ENCODE measurements at places on chromosomes 7 and 10.

DNA sequence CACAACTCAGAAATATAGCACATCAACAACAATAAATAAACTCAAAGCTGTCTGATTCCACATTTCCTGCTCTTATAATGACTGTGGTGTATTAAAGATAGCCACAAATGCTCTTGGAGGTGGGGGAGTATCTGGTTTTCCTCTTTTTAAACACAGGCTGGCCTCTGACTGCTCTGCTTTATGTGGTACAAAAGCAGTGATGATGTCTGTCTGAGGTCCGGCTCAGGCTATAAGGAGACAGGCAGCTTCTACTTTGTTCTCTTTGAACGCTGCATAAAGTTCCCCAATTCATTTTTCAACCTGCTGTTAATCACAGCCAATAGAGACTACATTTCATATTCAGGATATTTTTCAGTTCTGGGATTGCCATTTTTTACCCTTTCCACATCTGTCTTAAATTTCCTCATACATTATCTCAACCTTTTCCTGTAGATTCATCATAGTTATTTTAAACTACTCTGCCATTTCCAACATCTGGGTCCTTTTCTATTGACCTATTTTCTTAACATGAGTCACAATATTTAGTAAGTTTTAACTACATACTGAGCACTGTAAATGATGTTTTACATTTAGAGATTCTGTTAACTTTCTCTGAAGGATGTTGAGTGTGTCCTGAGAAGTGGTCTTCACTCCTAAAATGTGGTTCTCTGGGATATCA lies 64.9 kb downstream of the CRPPA start:
- no peak for DNase-seq

GRCh38 chr7:39700165-39700564 lies 76.8 kb downstream of the RALA start:
- no peak for DNase-seq

GRCh38 chr10:4606856-4607636 lies 219.0 kb upstream of the AKR1E2 start:
- no peak for DNase-seq

DNA sequence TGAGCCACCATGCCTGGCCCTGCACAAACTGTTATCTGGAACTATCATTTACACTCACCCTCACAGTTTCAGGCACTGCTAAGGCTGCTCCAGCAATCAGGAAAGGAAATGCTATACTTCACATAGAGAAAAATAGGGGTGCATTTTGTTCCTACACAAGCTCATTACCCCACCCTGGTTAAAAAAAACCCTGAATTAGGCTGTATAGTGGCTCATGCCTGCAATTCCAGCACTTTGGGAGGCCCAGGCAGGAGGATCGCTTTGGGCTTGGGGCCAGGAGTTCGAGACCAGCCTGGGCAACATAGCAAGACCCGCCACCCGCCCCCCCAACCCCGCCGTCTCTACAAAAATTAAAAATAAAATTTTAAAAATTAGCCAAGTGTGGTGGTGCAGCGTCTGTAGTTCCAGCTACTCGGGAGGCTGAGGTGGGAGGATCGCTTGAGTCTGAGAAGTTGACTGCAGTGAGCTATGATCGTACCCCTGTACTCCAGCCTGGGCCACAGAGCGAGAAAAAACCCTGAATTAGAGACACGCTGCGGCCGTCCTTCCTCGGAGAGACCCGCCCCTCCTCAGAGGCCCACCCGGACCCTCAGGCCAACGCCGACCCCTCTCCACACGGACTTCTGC lies 539 bp downstream of the PTCD1 start:
- DNase-seq: no peak

GRCh38 chr7:139559364-139560105 lies 36.0 kb downstream of the CLEC2L start:
- no peak for DNase-seq

- DNase-seq: no peak
Observed at GRCh38 chr10:76169246-76169645, 737.8 kb downstream of the LRMDA start.

DNA sequence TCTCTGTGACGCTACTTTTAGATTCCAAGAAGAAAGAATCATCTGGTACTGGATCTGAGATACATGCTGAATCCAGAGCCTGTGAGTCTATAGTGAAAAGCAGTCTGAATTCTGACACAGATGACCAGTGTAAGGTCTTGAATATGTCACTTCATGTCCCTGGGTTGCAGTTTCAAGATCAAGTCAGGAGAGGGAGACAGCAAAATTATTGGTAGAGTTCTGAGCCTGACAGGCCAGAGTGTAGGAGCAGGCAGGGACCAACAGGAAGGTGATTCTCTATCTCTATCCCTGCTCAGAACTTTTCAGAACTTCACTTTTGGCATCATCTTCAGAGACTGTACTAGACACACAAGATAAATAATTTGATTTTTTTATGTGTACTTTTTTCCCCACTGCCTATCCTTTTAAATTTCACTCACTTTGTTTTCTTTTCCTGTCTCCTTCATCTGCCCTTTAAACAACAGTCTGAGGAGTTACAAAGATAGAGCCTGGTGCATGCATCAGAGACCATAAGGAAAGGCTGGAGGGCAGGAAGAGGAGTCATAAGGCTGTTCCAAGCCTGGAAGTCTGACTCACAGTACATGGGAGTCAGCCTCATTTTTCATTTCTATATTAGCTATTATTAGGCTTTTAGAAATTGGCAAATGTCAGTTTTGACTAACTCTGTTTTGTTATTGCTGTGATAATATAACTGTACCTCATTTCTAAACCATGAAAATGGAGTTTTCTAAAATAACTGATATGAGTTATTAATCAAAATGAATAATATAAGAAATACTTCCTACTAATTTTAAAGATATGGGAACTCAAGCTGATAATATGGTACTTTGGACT lies 120.2 kb upstream of the TMEM229A start:
- DNase-seq: no peak

GRCh38 chr10:5198386-5198785 lies 1.7 kb downstream of the AKR1C4 start:
- DNase-seq: no peak

- no peak for DNase-seq
Observed at GRCh38 chr10:121375172-121375571, 223.1 kb downstream of the FGFR2 start.

DNA sequence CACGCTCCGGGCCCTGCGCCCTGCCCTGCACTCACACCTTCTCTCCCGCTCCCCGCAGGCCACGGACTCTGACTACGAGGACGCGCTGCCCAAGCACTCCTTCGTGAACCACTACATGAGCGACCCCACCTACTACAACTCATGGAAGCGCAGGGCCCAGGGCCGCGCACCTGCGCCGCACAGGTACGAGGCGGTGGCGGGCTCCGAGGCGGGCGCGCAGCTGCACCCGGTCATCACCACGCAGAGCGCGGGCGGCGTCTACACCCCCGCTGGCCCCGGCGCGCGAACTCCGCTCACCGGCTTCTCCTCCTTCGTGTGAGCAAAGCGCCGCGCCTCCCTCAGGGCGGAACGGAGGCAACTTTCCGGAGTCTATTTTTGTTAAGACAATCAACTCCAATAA lies 417.0 kb upstream of the FOXK1 start:
- no peak for DNase-seq

- no peak for DNase-seq
Observed at GRCh38 chr10:114239994-114240345, 916 bp downstream of the VWA2 start.

DNA sequence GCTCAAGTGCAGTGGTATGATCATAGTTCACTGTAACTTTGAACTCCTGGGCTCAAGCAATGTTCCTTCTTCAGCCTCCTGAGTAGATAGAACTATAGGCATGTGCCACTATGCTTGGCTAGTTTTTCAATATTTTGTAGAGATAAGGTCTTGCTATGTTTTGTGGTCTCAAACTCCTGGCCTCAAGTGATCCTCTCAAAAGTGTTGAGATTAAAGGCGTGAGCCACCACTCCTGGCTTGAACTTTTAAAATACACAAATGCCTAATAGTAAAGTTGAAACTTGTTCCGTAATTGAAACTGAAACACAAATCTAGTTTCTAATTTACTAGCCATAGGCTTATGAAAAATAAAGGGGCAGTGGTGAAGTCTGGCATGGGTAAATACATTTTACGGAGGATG lies 65.7 kb downstream of the AP3M1 start:
- DNase-seq: no peak

- DNase-seq: peak; percentile 35
Observed at GRCh38 chr7:18666107-18666728, 170.7 kb downstream of the HDAC9 start.

DNA sequence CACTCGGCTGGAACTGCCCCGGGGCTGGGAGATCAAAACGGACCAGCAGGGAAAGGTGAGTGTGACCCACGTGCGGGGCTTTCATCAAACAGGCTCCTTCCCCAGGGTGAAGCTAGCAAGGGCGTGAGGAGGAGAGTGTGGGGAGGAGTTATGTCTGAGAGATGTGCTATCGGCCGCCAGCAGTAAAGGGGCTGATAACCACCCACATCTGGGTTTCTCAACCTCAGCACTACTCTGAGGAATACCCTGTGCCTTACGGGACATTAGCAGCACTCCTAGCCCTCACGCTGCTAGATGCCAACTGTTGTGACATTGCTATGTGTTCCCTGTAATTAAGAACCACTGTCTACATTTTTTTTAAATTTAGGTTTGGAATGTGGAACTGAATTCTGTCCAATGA lies 113.9 kb upstream of the STK17A start:
- DNase-seq: no peak

GRCh38 chr10:78188446-78188845 lies 154.8 kb downstream of the RPS24 start:
- DNase-seq: no peak

DNA sequence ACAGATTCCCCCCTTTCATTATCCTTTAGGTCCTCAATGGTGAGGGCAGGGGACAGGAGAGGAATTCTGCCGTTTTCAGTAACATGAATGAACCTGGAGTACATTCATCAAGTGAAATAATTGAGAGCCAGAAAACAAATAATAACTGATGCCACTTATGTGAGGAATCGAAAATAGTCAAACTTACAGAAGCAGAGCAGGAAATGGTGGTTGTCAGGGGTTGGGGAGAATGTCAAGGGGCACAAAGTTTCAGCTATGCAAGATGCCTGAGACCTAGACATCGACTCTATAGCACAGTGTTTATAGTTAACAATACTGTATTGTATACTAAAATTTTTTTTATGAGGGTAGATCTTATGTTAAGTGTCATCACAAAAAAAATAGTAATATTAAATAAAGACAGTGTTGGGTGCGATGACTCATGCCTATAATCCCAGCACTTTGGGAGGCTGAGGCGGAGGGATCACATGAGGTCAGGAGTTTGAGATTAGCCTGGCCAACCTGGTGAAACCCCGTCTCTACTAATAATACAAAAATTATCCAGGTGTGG lies 1219.8 kb downstream of the GATA3 start:
- DNase-seq: no peak

DNA sequence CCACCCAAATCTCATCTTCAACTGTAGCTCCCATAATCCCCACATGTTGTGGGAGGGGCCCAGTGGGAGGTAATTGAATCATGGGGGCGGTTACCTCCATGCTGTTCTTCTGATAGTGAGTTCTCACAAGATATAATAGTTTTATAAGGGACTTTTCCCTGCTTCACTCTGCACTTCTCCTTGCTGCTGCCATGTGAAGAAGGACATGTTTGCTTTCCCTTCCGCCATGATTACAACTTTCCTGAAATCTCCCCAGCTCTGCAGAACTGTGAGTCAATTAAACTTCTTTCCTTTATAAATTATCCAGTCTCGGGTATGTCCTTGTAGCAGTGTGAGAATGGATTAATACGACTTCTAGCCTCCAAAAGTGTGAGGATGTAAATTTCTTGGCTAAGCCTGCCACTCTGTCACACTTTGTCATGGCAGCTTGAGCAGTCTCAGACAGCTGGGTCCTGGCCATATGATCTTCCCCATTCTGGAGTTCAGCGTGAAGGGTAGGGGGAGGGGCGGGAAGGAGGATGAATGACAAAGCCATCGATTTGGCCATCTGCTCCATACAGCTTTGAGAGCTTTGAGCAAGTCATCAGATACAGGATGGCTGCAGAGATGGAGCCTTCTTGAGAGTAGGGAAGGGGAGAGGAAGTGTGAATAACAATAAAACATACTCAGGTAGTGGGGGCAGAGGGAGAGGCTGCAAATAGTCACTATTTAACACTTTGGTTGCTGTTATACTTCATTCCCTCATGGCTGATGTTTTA lies 19.1 kb upstream of the INPP5F start:
- peak; percentile 3 for DNase-seq

DNA sequence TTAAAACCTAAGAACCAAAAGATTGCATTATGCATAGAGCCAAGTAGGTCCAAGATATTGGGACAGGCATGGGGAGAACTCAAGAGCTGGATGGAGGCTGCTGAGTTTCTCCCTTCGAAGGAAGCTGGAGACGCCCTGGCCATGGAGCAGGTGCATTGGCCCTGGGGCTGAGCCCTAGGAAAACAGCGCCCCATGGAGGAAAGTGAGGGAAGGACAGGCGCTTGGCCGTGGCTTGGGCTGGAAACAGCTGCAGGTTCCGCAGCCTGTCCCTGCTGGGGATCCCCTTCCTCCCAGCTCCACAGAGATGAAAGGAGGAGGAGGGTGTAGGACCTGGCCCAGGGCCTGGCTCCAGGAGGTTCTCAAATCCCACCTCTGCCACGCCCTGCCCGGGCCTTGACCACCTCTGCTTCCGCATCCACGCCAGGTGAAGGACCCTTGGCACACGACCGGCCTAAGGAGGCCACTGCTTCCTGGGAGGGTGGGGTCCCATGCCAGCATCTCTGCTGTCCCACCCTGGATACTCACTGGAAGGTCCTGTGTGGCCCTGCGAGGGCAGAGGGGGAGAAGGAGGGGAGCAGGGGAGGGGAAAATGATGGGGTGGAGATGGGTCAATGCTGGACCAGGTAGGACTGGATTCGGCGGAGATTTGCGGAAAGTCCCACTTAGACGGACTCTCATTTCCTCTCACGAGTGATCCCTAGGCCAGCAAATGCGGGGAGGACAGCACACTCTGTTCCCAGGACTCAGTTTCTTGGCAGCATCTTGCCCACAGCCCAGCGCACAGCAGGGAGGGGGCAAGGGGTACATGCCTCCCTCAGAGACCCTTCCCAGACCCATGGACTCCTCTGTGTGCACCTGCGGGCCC lies 258.6 kb upstream of the TCERG1L start:
- DNase-seq: no peak

- DNase-seq: no peak
Observed at GRCh38 chr7:123796568-123796967, 47.8 kb upstream of the WASL start.

DNA sequence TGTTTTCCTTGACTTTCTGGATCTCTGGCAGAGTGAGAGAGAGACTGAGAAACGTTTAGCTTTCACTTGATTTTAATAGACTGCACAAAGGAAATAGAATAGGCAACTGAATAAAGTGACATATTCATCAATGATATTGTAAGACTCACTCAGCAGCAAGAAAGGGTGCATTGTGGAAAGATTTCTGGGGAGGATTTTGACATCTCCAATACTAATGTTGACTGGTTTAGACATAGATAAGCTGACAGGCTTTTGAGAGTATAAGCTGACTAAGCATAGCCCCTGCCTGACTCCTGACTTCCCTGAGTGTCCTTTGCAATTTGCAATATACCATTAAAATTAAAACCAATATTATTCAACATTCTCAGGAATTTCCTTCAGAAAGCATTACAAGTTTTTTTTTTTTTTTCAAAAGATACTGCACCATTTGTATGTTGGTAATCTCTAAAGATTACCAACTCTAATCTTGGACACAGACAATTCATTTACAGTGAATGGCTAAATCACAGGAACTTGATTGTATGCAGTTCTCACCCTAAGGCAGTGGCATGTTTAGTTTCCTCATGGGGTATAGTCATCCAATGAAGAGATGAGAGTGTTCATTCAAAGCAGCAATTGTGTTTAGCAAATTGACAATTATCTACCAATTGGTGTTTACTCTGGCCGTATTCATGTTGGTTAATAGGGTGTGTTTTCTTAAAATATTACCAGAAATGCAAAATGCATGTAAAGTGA lies 325.6 kb downstream of the SORCS3 start:
- DNase-seq: no peak

- DNase-seq: no peak
Observed at GRCh38 chr10:122277526-122278136, 6.5 kb downstream of the BTBD16 start.

Measured in NCI-H187 (cell line).